H4 (cell line): ENCODE measurements at places on chromosomes 13 and 19. TPM values are rescaled to one million over a fixed set of nuclear protein-coding genes. Genes with fewer than 3 reads are reported as not detected.

Gene DIRAS1
- total RNA-seq, result 1.1 and 1.3 TPM in 2 replicates

Gene KRTDAP
- not detected in 2 replicates for total RNA-seq

Gene LILRA1
- not detected in 2 replicates for total RNA-seq

Gene CEACAM21
- total RNA-seq, result 0.14 TPM in 1 of 2 replicates, not detected in the other

Gene SCN1B
- 9.3 and 9.5 TPM in 2 replicates for total RNA-seq

Gene PSG1
- total RNA-seq, result not detected in 2 replicates

Gene ACP7
- total RNA-seq, result not detected in 2 replicates

Gene ZNF846
- 3.4 and 4.0 TPM in 2 replicates for total RNA-seq

Gene TEX101
- not detected in 2 replicates for total RNA-seq

Gene FCER2
- total RNA-seq, result not detected in 2 replicates

Gene IGFL2
- not detected in 2 replicates for total RNA-seq

Gene CD177
- 0.21 TPM in 1 of 2 replicates, not detected in the other for total RNA-seq

DNA sequence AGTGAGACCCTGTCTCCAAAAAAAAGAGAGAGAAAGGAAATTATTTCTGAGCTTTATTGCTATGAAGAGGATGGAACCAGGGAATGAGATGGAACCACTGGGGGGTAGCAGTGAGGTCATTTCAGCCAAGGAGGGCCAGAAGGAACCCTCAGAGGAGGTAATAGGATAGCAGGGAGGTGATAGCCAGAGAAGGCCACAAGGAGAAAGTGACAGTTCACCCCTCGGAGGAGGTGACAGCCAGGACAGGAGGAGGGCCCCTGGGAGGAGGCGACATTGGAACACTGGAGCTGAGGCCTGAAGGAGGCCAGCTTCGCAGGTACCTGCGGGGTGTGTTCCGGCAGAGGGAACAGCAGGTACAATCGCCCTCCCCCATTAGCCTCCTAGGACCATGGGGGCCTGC is 675 bp upstream of the PGPEP1 start:
- DNase-seq, result peak; percentile 63

GRCh38 chr13:20980430-20980829 is 77.9 kb upstream of the XPO4 start:
- DNase-seq, result no peak

GRCh38 chr13:49124693-49125304 is 95.3 kb upstream of the MLNR start:
- DNase-seq, result no peak

DNA sequence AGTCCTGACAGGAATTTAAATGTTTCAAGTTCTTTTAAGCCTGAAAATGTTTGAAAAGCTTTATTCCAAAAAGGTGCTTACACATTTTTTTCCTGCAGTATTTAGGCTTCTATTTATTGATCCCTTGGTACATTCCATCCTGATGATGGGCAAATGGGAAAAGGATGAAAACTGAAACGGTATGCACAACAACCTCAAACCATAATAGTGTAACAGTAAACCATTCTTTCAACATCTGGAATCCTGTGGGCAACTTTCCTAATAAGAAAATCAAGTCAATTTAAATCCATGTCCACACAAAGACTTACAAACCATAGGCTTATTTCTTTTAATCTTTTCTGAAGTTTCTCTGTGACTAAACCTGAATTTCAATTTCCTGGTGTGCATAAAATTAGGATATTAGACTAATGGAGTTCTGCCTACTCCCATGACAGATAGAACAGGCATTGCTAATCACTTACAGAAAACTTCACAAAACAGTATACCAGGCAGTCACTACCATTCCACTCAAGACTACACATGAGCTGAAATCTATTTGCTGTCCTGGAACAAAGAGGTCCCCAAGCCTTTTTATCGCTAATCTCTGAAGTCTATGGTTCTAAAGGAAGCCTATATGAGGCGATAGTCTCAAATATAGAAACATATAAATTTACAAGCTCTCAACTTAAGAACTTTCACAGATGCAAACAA is 103.3 kb downstream of the DLEU7 start:
- no peak for DNase-seq

DNA sequence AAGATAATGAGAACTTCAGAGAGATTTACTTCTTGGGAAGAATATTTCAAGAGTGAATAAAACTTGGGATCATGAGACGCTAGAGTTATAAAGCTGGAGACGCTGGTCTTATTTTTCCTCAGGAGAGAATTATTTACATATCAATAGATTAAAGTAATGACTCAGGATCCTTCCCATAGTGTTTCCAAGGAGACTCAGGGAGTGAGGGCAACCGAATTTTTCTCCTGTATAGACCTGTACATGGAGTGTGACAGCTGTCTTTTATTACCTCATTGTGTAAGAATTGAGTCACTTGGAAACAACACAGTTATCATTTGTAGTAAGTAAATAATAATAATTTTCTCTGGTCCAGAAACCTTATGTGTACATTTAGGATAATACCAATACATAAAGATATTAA is 1905.5 kb downstream of the OLFM4 start:
- DNase-seq, result no peak

GRCh38 chr19:7078008-7078407 is 8.5 kb downstream of the ZNF557 start:
- DNase-seq, result no peak

GRCh38 chr13:49098771-49099512 is 121.2 kb upstream of the MLNR start:
- DNase-seq, result peak; percentile 6

DNA sequence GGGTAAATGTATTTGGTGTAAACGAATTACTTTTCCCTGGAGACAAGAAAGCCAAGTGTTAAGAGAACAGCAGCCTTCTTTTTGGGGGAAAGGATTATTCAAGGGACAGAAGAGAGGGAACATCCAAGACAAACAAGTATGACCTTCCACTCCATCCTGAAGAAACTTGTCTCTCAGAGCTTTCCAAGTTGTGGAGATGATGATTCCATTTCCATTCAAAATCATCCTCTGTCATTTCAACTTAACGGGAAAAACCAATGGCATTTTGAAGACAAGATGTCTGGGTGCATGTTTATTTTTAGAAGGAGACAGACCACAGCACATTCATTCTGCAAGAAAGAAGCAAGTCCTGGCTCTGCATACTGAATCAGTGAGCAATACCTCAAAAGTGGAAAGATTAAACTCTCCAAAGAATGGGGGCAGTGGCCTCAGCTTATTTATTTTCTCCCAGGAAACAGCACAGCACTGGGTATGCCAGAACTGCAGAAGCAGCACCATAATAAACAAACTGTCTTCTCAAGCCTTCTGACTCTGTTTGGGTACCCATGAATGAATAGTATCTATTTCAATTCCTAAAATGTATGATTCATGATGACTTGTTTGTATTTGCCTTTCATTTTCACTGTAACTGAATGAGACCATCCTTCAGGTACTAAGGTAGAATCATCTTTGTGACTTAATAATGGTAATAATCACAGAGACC is 541.0 kb downstream of the RFC3 start:
- peak; percentile 54 for DNase-seq

DNA sequence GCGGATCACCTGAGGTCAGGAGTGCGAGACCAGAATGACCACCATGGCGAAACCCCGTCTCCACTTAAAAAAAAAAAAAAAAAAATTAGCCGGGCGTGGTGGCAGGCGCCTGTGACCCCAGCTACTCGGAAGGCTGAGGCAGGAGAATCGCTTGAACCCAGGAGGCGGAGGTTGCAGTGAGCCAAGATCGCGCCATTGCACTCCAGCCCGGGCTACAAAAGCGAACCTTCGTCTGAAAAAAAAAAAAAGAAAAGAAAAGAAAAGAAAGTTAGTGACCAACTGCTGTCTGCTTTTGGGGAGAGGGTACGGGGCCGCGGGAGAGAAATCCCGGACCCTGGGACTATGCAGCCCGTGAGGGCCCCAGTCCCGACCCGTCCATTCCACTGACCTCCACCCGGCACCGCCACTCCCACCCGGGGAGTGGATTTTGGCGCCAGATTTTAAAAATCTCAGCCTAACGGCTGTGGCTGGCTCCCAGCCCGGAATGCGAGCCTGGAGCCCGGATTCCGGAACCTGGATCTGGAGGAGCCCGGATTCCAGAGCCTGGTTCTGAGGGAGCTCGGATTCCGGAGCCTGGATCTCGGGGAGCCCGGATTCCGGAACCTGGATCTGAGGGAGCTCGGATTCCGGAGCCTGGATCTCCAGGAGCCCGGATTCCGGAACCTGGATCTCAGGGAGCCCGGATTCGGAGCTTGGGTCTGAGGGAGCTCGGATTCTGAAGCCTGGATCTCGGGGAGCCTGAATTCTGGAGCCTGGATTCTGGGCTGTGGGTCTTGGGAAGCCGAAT is 6.1 kb upstream of the LMNB2 start:
- peak; percentile 86 for DNase-seq

DNA sequence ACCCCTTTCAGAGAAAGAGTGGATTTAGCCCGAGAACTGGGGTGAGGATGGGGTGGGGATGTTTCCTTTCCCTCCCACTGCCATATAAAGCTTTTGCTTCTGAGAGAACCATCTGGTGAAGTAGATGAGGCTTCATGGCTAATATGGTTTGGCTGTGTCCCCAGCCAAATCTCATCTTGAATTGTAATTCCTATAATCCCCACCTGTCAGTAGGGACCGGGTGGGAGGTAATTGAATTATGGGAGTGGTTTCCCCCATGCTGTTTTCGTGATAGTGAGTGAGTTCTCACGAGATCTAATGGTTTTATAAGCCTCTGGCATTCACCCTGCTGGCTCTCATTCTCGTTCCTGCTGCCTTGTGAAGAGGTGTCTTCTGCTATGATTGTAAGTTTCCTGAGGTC is 270.9 kb downstream of the LMO7 start:
- no peak for DNase-seq

- DNase-seq, result peak; percentile 71
Measured at GRCh38 chr13:44271031-44271455, 102.6 kb upstream of the SERP2 start.

- DNase-seq, result no peak
Measured at GRCh38 chr13:75325711-75326110, 156.3 kb downstream of the TBC1D4 start.

- no peak for DNase-seq
Measured at GRCh38 chr13:110448677-110449076, 112.8 kb downstream of the RAB20 start.

- peak; percentile 82 for DNase-seq
Measured at GRCh38 chr19:46115396-46116106, 8.9 kb downstream of the IGFL3 start.

- no peak for DNase-seq
Measured at GRCh38 chr19:15534957-15535864, 26.9 kb downstream of the CYP4F22 start.

- no peak for DNase-seq
Measured at GRCh38 chr19:23762548-23762883, 3.8 kb upstream of the ZNF681 start.

GRCh38 chr19:9149997-9150396 is 9.8 kb downstream of the ZNF317 start:
- DNase-seq, result no peak

DNA sequence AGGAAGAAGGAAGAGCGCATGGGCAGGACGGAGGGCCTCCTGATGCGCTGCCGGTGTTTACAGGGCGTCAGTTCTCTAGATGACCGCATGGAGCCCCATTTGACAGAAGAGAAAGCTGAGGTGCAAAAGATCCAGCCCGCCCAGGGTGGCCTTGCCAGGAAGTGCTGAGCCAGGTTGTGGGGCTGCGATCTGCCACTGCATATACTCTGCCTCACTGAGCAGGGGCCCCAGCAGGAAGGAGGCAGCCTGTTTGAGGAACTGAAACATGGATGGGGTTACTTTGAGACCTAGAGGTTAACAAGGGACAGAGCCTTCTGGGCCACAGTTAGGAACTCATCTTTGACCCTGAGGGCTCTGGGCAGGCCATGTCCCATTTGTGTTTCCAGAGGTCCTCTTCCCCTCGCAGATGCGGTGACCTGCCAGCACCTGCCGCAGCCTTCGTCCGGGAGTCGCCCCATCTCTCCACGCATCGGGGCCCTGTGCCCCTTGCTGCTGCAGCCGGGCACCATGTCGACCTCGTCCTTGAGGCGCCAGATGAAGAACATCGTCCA is 3.2 kb downstream of the EPN1 start:
- DNase-seq, result no peak

DNA sequence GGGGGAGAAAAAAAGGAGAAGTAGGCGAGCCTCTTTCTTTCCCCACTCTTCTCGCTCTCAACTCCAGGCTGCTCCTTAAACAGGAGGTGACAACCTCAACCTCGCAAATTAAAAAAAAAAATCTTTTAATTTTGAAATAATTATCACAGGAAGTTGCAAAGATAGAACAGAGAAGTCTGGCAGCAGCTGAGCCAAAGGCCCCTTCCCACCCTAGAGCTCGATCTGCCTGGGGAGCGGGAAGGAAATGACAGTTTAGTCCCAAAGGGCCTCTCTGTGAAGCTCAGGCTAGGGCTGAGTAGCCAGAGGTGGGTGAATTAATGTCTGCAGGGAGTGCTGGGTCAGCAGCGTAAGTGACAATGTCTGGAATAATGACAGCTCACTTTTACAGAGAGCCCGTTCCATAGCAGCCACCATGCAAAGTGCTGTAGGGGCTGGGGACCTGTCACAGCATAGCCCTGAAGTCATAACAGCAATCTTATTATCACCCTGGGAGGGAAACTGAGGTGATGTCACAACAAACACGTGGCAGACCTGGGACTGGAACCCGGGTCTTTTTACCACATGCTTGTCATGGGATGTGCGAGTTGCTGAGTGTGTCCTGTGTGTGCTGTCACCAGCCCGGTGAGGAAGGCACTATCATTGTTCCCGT is 8.8 kb upstream of the CD22 start:
- DNase-seq, result no peak

GRCh38 chr19:51256155-51256625 is 5.3 kb downstream of the SIGLECL1 start:
- no peak for DNase-seq

GRCh38 chr13:113881614-113882266 is 17.9 kb upstream of the GAS6 start:
- DNase-seq, result no peak

- no peak for DNase-seq
Measured at GRCh38 chr13:43874504-43875092, 4.9 kb downstream of the CCDC122 start.

DNA sequence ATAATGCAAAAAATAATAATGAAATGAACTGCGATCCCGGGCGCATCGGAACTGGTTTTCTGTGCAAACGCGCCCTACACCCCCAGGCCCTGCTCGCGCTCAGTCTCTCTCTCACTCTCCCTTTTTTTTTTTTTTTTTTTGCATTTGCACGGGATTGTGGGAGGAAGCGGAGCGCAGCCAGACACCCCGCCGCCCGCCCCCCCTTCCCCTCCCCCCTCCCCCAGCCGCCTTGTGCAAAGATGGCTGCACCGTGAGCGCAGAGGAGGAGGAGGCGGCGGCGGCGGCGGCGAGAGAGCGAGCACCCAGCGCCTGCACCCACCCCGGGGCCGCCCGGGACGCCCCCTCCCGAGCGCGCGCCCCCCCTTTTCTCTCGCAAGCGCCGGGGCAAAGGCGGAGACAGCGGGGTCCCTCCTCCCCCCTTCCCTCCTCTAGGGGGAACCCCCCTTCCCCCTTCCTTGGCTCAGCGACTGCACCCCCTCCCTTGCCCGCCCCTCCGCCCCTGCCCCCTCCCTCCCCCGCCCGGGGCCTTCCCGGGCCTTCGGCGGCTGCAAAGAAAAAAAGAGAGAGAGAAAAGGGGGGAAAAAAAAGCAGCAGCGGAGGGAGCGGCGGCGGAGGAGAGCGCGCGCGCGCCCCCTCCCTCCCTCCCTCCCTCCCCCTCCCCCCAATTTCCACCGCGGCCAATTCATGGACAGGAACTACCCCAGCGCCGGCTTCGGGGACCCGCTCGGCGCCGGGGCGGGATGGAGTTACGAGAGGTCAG is at the start of gene PRR12:
Gene PRR12 (plus strand): TSS at position 212 of the 760 bp plus-strand sequence. CDS start 473 bp downstream, at position 685.
- DNase-seq, result peak; percentile 72
